ENCODE measurements at places on chromosomes 12 and 14. TPM values are rescaled to one million over a fixed set of nuclear protein-coding genes. Genes with fewer than 3 reads are reported as not detected.
A peak's percentile ranks its signal among the peaks of the same experiment; 100 is the strongest.

The P2RX2 gene
- total RNA-seq, result 2.7 TPM

The RPL36AL gene
- total RNA-seq, result 169 TPM

The DUSP16 gene
- total RNA-seq, result 18.4 TPM

The SERPINA12 gene
- total RNA-seq, result not detected

The CLEC4C gene
- total RNA-seq, result not detected

The PPFIA2 gene
- total RNA-seq, result 1.4 TPM

The VRTN gene
- not detected for total RNA-seq

The RFC5 gene
- total RNA-seq, result 7.3 TPM

The HNRNPC gene
- 544 TPM for total RNA-seq

The KIF5A gene
- total RNA-seq, result 1.2 TPM

The ZNF385A gene
- total RNA-seq, result 16.4 TPM

The TRHDE gene
- total RNA-seq, result 2.3 TPM

The SYNDIG1L gene
- 0.47 TPM for total RNA-seq

The KCNH5 gene
- total RNA-seq, result 0.15 TPM

DNA sequence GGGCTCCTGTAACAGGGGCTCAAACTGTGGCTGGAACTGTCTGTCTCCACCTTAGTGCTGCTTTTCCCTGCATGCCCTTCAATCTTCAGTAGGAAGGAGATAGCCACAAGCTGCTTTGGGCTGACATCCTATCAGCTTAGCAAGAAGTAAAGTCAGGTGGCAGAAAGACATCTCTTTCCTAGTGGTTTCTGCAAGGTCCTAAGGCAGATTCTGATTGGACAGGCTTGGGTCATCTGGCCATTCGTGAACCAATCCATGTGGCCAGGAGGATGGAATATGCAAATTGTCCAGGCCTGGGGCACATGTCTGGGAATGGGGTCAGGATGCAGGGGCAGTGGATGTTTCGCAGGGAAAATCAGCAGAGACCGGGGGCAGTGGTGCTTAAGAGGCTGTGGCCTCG is 5.2 kb downstream of the RITA1 start:
- no peak for ATAC-seq

- ATAC-seq, result no peak
Observed at GRCh38 chr14:91261115-91261514, 16.6 kb upstream of the GPR68 start.

DNA sequence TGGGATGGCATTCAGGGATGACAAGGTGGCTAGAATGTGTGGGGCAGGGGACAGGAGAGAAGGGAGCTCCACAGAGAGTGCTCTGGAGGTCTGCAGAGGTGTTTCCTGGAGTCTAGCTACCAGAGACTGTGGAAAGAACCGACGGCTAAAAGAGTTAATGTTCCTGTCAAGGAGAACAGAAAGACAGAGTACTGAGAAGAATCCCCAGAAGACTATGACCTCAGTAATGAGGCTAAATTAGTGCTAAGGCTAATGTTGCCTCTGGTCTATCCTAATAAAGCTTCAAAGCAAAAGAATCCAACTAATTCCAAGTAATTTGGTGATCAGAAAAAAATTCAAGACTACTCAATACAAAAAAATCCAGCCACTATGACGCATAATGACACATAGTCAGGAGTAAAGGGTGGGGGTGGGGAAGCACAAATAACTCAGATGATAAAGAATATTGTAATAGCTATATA is 44.7 kb downstream of the FERMT2 start:
- peak; percentile 33 for ATAC-seq

- ATAC-seq, result peak; percentile 87
Observed at GRCh38 chr12:93302331-93303229, 75.1 kb upstream of the NUDT4 start.

DNA sequence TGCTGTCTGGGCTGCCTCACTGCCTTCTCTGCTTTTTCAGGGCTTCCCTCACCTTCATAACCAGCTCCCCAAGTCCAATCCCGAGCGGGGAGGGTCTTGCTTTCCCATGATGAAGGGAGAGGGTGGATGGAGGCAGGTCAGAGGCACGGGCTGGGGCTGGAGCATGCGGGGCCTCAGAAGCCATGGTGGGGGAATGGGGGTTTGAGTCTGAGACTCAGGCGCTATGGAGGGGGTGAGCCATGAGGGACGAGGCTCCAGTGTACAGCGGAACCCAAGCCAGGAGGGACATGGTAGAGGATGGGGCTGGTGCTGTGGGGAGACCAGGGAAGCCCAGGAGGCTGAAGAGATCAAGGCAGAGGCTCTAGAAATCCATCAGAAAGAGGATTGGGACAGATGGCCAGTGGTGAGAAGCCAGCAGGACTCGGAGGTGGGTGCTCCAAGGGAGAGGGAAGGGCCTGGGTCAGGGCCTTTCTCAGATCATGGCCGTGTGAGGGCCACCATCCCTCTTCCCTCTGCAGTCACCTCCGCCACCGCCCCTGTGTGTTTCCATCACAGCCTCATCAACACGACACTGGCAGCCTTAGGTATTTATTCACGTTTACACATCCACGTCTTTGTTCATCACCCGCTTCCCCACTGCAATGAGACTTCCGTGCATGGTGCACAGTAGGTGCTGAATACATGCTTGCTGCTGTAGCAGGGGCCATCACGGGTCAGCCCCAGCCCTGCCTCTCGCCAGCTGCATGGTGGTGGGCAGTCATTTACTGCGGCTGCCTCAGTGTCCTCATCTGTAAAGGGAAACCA is 144.7 kb downstream of the ADGRD1 start:
- ATAC-seq, result no peak

DNA sequence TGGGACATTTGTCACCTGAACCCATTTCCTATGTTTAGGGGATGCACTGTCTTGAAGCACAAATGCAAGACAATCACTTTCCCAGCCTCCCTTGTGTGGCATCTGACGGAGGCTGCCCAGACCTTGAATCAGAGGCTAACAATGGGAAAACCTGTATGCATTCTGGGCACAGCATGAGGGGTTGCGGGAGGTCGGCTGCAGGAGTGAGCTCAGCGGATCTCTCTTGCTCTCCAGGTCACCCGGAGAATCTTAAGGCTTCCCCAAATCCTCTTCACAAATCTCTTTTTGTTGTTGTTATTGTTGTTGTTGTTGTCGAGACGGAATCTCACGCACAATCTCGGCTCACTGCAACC is 15.3 kb downstream of the NFKBIA start:
- ATAC-seq, result no peak

- no peak for ATAC-seq
Observed at GRCh38 chr14:25658988-25659387, 609.0 kb upstream of the STXBP6 start.

- ATAC-seq, result no peak
Observed at GRCh38 chr14:24368562-24369252, 723 bp downstream of the NFATC4 start.

GRCh38 chr12:112868459-112869041 is 38.2 kb upstream of the OAS1 start:
- no peak for ATAC-seq

DNA sequence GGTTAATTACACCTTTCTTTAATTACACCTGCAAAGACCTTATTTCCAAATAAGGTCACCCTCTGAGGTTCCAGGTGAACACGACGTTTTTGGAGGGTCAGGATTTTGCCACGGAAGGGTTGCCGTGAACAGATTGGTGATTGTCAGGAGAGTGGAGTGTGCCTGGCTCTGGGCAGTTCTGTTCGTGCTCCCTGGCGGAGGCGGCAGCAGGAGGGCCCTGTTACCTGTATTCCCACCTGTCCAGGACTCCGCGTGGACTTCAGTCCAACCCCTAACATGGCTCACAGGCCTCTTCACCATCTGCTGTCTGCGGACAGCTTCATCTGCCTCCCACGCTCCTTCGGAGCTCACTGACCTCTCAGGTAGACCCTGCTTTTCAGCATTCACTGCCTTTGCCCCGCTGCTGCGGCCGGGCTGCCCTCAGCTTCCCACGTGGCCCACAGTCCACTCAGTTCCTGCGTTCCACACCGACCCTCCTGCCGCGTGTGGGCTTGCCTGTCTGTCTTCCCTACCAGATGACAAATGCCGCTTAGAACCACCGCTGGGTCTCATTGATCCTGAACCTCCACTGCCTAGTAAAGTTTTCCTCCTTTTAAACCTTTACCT is 187.5 kb upstream of the DIO3 start:
- ATAC-seq, result no peak

- no peak for ATAC-seq
Observed at GRCh38 chr12:40647651-40648050, 44.6 kb upstream of the CNTN1 start.

GRCh38 chr12:4723226-4723625 is 3.0 kb downstream of the GALNT8 start:
- ATAC-seq, result no peak

GRCh38 chr12:109500406-109501185 is 23.2 kb downstream of the UBE3B start:
- no peak for ATAC-seq

DNA sequence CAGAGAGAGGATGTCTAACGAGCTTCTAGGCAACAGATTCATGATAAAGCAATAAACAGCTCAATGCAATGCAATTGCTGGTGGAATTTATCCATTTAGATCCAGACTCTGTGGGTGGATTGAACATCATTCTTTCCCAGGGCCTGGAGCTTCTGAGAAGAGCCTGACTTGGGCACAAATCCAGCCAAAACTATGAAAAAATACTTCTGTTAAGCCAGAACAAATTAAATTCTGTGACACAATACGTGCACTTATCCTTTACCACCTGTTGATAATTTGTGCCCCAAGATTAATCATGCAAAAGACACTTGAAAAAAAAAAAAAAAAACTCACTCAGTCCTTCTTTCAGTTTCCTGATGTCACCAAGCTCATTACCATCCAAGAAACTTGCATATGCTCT is 446.0 kb upstream of the DCN start:
- no peak for ATAC-seq

GRCh38 chr12:108304633-108305032 is 34.5 kb downstream of the CMKLR1 start:
- no peak for ATAC-seq

GRCh38 chr12:12975322-12976077 is 23.5 kb upstream of the GPRC5D start:
- ATAC-seq, result no peak

- ATAC-seq, result no peak
Observed at GRCh38 chr12:93678779-93679178, 1.6 kb downstream of the CRADD start.

DNA sequence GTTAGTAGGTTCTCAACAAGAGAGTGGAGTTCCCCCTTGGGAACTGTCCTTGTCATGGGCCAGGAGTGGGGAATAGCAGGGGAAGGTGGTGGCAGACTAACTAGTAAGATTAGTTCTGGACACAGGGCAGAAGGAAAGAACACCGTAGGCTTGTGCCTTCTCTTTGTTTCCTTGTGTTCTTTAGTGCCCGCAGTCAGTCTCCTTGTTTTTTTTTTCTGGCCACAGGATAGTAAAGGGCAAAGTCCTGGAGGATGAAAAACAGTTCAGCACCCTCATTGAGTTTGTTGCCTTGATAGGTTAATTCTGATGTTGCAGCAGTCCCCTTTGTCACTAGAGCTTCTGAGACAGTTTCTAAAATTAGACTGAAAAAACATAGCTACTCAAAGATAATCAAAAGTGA is 8.4 kb downstream of the PEX5 start:
- no peak for ATAC-seq

DNA sequence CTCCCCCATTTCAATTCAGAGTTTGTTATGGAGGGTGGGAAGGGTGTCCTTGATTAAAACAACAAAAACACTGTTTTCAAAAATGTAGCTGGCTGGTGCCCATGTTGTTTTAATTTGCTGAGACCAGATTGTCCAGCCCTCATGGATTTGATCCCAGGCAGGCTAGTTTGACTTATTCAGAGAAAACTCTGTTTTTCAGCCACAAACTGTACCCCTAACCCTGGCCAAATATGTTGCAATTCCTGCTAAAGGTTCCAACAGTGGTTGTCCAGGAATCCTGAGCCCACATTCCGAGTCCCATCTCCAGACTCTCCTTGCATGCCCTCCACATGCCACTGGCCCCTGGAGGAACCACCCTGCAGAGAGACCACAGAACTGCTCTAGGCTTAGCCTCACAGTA is 36.0 kb downstream of the MAP1LC3B2 start:
- no peak for ATAC-seq

GRCh38 chr14:103070263-103070885 is 13.0 kb upstream of the CDC42BPB start:
- ATAC-seq, result no peak

- no peak for ATAC-seq
Observed at GRCh38 chr12:32843528-32844095, 53.0 kb downstream of the PKP2 start.

DNA sequence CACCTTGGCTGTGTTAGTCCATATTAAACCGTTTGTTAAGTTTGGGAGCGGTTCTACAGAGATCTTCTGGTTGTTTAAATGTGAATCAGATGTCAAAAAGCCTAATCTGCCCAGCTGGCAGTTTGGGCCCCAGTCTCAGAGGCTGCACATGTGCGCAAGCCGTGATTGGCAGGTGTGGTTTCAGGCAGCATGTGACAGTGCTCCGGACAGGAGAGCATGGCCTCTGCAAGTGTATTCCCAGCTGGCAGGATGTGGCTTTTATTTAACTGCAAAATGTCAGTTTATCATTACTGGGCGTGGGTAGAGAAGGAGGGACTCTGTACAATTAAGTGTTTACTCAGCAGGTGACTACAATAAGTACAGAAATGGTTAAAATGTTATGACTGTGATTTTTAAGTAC is 77.5 kb downstream of the PELI2 start:
- no peak for ATAC-seq

DNA sequence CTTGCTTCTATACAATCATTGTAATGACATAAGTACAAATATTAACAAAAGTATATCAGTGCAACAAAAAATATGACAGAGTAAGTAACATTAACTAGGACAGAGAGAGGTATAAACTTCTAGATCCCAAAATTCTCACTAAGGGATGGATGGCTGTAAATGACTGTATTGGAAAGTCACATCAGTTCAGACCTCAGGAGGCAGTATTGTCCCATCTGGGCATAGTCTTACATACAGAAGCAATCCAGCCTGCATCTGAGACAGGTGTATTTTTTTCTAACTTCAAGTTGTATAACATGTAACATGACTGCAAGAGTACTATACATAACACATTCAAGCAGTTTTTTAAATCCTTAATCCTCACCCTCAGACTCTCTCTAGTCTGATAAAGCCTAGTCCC is 99.0 kb downstream of the GARIN6 start:
- ATAC-seq, result no peak

DNA sequence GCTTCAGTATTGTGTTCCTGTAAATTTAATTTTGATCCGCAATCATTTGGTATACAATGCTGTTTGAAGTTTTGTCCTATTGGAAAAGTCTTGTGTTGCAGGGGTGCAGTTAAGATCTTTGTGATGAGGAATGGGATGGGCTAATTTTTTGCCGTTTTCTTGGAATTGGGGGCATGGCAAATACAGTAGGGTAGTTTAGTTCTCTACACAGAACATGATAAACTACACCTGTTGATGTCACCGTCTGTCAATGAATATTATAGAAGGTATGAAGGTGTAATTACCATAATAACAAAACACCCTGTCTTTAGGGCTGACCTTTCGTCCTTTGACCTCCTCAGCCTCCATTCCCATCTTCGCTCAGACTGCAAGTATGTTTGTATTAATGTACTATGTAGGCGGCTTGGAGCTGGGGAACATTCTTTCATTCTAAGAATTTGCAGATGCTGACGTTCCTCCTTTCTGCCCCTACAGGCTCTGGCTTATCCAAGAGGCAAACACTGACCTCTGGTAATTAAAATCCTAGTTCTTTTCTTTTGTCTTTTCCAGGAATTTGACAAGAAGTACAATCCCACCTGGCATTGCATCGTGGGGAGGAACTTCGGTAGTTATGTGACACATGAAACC is 1.7 kb downstream of the DYNLL1 start:
- no peak for ATAC-seq

- no peak for ATAC-seq
Observed at GRCh38 chr12:1844223-1844622, 23.9 kb downstream of the LRTM2 start.

GRCh38 chr14:70780396-70781075 is 28.8 kb downstream of the MAP3K9 start:
- no peak for ATAC-seq

- ATAC-seq, result no peak
Observed at GRCh38 chr12:103816663-103817062, 24.4 kb downstream of the NT5DC3 start.
